ENCODE measurements at places on chromosomes 2 and 18. TPM values are rescaled to one million over a fixed set of nuclear protein-coding genes. Genes with fewer than 3 reads are reported as not detected.

- H3K27me3 ChIP-seq: no peaks in the 10 kb centered on the region
- DNase-seq: no peak
- H3K4me1 ChIP-seq: peaks cover 4% of the 10 kb centered on the region
- H3K36me3 ChIP-seq: no peaks in the 10 kb centered on the region
- H3K4me3 ChIP-seq: no peak overlapping the region
These were observed 17.4 kb upstream of the ANKRD53 start for GRCh38 chr2:70960833-70961647.

DNA sequence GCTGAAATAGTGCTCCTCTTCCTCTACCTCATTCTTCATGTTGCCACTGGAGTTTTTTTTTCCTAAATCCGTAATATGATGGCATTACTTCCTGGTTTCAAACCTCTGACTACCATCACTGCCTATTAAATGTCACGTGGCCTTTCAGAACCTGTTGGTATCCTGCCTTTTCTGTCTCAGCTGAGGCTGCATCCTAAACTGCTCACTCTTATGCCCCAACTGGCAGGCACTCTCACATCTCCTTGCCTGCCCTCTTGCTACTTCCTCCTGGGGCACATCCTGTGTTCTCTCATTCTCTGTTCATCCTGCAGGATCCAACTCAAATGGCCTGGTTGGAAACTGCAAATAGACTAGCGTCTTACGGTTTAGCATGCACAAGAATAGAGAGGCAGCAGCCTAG, 468.1 kb upstream of the FANCL start:
- no peak overlapping the region for H3K4me3 ChIP-seq
- DNase-seq: no peak
- H3K4me1 ChIP-seq: no peaks in the 10 kb centered on the region
- no peaks in the 10 kb centered on the region for H3K36me3 ChIP-seq

GALR1 gene
- not detected for total RNA-seq

- H3K27ac ChIP-seq: no peak overlapping the region
- H3K36me3 ChIP-seq: no peaks in the 10 kb centered on the region
- no peaks in the 10 kb centered on the region for H3K4me1 ChIP-seq
- no peak overlapping the region for H3K4me3 ChIP-seq
- no peaks in the 10 kb centered on the region for H3K27me3 ChIP-seq
These were observed 14.9 kb upstream of the GALR1 start for GRCh38 chr18:77234504-77235365.

NLRC4 gene
- 0.56 TPM for total RNA-seq

NFATC1 gene
- 87.2 TPM for total RNA-seq

DNA sequence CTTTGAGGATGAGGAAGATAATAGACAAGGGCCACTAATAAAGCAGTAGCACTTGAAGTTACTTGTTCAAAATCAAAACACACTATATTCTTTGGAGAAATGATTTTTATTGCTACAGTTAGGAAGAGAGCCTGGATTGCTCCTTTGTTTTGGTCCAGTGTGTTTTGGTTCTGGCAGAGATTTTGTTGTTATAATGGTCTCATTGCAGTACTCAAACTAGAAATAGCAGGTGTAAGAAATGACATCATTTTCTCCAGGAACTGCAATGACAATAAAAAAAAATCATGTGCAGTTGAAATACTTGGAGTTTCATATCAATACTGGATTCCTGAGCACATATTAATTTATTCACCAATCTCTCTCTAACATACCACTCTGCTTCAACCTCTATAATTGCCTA, 490.3 kb downstream of the CCDC85A start:
- no peak overlapping the region for H3K27ac ChIP-seq
- DNase-seq: no peak
- no peaks in the 10 kb centered on the region for H3K27me3 ChIP-seq
- H3K4me1 ChIP-seq: no peaks in the 10 kb centered on the region

SPC25 gene
- total RNA-seq: 0.27 TPM
